Thymus (tissue), 14 donors: ENCODE measurements at places on chromosomes 6 and 20.

DNA sequence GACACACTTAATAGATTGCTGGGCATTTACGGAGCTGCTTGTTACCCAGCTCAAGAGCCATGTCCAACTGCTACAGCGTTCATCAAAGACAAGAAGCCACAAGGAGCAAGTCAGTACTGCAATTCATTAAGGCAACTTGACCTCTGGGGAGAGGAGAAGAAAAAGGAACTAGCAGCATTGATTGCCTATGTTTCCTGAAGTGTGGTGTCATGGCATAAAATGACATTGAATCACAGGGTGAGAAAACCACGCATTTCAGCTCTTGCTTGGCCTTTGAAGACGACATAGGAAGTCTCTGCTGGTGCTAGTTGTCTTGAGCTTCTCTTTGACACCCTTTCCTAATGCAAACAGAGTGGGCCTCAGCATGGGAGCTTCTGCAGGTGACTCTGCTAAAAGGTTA, 139.1 kb downstream of the CDH26 start:
- DNase-seq: no peak

DNA sequence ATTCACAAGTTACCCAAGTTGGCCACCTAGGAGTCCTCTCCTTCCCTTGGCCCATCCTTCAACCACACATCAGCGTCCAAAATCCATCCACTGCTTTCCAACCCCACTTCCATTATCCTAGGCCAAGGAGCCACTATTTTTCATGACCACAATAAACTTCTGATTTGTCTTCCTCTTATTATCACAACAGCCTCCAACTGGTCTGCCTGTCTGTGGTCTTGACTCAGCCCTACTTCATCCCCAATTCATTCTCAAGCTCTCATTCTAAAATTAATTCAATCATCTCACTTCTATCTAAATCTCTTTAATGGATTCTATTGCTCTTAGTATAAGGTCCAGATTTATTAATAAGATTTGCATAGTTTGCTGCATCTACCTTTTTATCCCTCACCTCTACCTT, 189.0 kb upstream of the PRDM1 start:
- DNase-seq: no peak

DNA sequence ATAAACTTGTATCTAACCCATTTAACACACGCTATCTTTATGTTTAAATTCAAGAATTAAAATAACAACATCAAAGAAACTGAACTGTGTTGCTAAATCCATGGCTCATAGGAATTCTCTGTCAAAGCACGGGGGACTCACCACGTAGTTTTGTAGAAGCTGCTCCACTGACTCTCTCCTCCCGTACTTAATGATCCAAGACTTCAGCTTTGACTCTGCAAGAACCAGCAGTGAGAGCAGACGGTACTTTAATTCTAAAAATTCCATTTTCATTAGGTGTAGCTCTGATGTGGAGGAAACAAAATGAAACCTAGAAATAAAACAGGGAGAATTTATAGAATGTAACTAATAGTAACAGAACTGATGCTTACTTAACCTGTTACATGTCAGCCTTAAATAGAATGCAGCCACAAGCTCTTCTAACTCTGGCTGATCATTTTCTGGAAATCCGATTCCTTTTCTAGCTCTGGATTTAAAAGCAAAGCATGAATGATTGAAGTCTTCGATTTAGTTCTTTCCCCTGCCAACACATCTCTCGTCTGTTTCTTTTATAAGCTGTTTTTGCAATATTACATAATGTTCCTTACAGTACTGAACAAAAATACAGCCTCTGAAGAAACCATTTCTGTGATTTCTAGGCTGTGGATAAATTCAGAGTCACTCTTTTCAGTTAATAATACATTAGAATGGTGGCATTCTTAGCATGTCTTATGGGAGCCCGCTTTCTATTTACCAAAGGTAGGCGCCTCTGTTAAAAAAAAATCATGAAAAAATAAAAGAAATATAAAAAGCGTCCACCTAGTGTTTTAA, 165.5 kb downstream of the SYNE1 start:
- no peak for DNase-seq

GRCh38 chr6:282867-283416, 9.3 kb upstream of the DUSP22 start:
- DNase-seq: no peak

GRCh38 chr6:139313784-139314545, 22.2 kb upstream of the TXLNB start:
- DNase-seq: no peak

DNA sequence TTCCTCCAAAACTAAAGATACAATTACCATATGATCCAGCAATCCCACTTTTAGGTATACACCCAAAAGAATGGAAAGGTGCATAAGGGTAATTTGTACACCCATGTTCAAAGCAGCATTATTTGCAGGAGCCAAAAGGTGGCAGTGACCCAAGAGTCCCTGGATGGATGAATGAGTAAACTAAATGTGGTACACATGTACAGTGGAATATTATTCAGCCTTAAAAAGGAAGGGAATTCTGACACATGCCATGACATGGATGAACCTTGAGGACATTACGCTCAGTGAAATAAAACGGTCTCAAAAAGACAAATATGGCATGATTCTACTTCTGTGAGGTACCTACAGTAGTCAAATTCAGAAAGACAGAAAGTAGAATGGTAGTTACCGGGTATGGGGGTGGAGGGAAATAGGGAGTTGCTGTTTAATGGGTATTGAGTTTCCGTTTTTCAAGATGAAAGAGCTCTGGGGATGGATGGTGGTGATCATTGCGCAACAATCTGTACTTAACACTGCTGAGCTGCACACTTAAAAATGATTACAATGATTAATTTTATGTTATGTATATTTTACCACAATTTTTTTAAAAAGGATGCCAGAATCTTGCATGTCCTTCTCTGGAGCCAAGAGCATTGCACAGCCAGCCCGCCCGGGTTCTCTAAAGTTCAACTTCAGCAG, 518.9 kb upstream of the JARID2 start:
- DNase-seq: no peak

GRCh38 chr20:59087829-59088433, 45.3 kb upstream of the PRELID3B start:
- peak; percentile 82 for DNase-seq

GRCh38 chr6:131061041-131061750, 1.8 kb downstream of the EPB41L2 start:
- DNase-seq: no peak

DNA sequence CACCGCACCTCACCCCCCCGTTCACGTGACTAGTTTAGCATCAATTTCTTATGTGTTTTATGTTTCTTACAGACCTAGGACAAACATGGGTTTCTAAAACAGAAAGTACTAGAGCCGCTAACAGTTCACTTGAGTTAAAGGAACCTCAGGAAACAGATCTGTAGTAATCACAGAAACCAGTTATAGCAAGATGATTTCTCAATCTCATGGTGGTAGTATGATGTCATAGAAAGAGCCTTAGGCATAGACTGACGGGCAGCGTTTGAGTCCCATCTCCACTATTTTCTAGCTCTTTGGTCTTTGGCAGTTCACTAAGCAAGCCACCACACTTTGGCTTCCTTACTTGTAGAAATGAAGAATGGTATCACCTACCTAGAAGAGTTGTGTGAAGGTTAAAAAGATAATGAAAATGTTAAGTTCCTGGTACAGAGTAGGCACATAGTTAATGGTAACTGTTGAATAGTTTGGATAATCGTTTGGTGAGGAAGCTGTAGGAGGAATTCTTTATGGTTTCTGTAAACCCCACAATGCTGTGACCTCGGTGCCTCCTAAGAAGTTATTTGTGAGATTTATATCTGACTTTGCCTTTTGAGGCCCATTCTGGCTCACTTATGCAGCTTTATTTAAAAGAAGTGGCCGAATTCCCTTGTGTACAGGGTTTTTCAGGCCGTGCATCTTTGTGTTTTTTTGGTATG, 21.3 kb downstream of the CTNNBL1 start:
- DNase-seq: no peak

DNA sequence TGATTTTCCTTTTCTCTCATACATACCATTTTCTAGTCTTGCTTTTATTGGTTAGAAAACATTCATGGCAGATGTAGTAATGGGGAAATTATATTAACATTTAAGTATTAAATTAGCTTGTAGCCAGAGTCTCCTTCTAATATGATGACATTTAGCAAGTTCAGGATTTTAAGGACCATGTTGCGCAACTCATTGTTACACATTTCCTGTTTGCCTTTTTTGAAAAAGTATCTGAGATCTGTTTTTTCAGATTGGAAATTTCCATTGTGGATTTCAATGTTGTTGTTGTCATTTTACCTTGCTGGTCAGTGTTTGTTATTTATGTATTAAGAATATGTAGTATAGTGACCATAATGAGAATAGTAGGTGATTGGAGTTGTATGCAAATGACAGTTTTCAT, 38.7 kb downstream of the CDKAL1 start:
- no peak for DNase-seq
